ENCODE measurements at places on chromosomes 7 and 10.

DNA sequence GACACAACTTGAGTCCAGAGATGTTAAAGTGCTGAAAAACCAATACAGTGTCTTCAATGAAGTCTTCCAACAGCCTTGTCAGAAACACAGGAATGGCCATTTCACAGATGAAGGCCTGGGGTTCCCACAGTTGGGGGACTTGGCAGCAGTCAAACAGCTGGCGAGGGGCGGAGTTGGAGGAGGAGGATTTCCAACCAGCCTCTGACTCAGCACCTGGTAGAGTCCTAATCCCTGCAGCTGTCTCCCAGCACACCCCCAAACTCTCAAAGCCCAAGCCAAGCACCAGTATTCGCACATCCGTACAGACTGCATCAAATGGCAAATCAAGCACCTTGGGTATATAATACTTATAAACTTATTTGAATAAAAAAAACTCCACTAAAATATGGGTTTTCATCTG lies 28.0 kb downstream of the CTBP2 start:
- no peak for DNase-seq

DNA sequence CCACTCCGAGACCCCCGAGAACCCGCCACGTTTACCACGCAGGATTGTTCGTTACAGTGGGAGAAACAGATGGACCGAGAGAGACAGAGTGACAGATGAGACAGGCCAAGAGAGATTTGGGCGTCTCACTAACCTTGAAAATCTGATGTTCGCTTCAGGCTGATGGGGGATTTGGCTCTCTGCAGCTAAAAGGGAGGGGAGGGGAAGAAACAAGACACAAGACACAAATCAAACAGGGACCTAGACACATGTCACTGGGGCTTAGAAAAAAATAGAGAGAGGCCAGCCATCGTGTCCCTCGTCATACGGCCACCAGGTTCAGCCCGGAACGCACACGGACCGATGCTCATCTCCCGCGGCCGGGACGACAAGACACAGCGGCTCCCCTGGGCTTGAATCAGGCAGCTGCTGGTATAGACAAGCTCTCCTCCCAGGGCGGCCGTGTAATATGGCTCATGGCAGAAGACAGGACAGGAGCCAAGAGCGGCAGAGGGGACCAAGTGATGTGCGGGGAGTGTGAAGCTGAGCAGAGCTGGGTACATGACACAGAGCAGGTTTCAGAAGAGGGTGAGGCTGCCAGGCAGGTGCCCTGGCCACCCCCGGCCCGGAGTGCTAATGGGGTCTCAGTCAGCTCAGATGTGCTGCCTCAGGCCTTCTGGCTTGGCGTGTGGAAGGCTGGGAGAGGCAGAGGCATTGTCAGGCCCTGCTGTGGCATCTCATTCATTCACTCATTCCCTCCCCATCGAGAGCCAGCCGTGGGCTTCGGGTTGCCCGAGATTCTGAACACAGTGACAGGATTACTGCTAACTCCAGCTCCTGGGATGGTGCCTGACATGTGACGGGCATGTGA lies 88.5 kb upstream of the GNA12 start:
- no peak for DNase-seq

DNA sequence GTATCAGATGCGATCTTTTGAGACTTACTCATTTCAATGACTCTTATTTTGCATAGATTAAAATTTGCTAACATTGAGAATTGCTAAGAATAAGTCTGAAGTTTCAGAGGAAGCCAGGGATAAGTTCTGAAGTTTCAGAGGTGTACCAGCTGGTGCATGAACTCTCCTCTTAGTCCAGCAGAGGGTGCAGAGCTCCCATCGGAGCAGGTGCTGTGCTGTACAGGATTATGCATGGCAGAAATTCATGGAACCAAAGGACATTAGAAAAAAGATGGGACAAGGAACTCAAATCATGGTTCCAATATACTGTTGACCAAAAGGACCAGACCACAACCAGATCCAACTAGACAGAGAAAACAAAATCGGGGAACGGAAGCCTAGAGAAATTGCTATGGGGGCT lies 41.9 kb downstream of the MGAM2 start:
- no peak for DNase-seq

DNA sequence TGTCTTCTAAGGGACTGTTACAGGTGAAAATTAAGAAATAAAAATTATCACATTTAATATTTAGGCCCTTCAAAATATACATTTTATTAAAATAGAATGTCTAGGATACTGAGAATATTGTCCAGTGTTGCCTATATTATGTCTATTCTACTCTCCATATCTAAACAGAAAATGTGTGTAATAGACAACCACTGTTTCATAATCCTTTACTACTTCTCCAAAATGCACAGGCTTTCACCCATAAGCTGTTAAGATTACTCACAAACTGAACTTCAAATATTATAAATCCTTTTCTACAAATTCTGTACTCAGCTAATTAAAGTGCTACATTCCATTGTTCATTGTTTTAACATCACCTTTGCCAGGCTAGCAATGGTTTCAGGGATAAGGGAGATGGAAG lies 56.7 kb upstream of the TFEC start:
- DNase-seq = no peak

DNA sequence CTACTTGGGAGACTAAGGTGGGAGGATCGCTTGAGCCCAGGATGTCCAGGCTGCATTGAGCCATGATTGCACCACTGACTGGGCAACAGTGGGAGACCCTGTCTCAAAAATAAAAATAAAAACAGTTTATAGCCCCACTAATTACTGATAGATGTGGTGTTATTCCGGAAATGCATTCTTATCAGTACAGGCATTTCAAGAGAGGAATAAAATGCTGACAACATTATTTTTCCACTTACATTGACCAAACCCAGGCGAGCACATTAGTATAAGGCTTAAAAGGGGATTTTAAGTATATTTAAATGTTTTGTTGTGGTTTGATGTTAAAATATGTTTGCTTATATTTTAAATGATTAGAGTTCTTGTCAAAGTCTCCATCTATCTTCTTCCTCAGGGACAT lies 359.5 kb downstream of the PLXDC2 start:
- no peak for DNase-seq

GRCh38 chr10:94747838-94748237 lies 14.6 kb upstream of the CYP2C19 start:
- no peak for DNase-seq

- no peak for DNase-seq
These were observed 817.5 kb downstream of the NXPH1 start for GRCh38 chr7:9250876-9251275.

DNA sequence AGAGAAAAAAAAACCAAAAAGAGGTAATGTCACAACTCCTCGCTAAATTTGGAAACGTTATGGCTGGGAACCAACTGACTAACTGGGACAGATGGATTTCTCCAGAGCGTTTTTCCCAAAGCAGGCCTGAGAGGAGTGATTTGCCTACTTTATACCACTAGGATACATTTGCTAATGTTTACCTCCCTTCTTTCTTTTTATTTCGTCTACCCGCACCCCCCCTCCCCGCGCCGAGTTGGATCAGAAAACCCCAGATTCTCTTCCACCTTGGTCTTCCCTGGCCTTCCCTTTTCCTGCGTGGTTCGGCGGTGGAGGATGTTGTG lies 7.2 kb downstream of the CPA2 start:
- DNase-seq = no peak

- DNase-seq = no peak
These were observed 33.1 kb upstream of the GALNT11 start for GRCh38 chr7:151992375-151992774.

DNA sequence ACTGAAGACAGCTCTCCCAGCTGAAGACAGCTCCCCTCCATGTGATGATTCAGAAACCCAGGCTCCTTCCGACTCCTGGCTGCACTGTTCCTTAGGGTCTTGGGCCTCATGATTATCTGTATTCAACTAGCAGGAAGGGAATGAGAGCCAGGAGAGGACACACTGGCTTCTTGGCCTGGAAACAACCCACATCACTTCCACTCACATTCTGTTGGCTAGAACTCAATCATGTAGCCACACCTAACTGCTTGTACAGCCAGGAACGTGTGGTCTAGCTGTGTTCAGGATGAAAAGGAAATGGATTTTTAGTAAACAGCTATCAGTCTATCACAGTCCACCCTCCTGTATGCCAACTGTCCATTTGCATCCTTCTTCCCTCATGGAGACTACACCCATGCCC lies 30.5 kb upstream of the XPNPEP1 start:
- DNase-seq = no peak

GRCh38 chr7:70355198-70356020 lies 757.1 kb downstream of the AUTS2 start:
- no peak for DNase-seq

DNA sequence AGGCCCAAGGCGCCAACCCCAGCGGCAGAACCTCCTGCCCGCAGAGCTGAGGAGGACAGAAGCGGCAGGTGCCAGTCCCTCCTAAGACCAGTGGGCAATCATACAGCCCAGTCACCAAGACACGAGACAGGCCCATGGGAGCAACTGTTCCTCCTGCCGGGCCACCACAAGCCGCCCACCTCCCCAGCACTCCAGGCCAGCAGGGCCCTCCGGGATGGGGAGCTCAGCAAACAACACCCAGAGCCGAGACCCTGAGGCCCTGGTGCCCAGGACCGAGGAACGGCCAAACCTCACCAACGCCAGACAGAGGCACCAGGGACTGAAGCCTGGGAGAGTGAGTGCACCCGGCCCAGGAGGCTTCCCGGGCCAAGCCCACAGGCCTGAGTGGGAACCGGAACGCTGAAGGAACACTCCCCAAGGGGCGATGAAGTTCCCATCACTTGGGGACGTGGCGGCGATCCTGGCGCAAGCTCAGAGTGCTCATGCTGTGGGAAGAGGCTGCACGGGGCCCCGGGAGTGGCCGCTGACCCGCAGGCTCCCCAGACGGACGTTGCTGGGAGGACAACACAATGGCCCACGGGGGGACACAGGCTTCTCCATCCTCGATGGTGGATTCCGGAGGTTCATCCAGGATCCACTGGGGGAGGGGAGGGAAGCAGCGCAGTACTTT lies 35.1 kb downstream of the GPER1 start:
- no peak for DNase-seq

- no peak for DNase-seq
These were observed 80.3 kb upstream of the GNAI1 start for GRCh38 chr7:80054356-80054755.

- no peak for DNase-seq
These were observed 61.3 kb upstream of the TRIL start for GRCh38 chr7:29019387-29019786.

- DNase-seq = no peak
These were observed 75.0 kb downstream of the GOLGA7B start for GRCh38 chr10:97924678-97925077.

GRCh38 chr10:93274419-93274818 lies 200.7 kb downstream of the CYP26A1 start:
- DNase-seq = no peak

- DNase-seq = peak; percentile 17
These were observed 15.0 kb downstream of the SNX8 start for GRCh38 chr7:2299131-2299829.

GRCh38 chr10:119453313-119453712 lies 89.2 kb downstream of the RGS10 start:
- DNase-seq = no peak

GRCh38 chr7:30886608-30887011 lies 25.0 kb upstream of the AQP1 start:
- no peak for DNase-seq

GRCh38 chr7:80540836-80541235 lies 29.0 kb upstream of the GNAT3 start:
- DNase-seq = no peak

GRCh38 chr7:115037128-115037802 lies 115.4 kb downstream of the MDFIC start:
- no peak for DNase-seq

Measured in stimulated activated CD8-positive, alpha-beta memory T cell treated with anti-CD3 and anti-CD28 coated beads, Interleukin-15, amount 100 ng/mL, for 4 hours (primary cell).